Left colon (tissue), 2 donors: ENCODE measurements at places on chromosomes 5 and 9.

GRCh38 chr5:124735169-124735858 lies 11.1 kb downstream of the ZNF608 start:
- peak; percentile 54 for DNase-seq

GRCh38 chr5:90408571-90409317 lies 812 bp downstream of the CETN3 start:
- no peak for DNase-seq

DNA sequence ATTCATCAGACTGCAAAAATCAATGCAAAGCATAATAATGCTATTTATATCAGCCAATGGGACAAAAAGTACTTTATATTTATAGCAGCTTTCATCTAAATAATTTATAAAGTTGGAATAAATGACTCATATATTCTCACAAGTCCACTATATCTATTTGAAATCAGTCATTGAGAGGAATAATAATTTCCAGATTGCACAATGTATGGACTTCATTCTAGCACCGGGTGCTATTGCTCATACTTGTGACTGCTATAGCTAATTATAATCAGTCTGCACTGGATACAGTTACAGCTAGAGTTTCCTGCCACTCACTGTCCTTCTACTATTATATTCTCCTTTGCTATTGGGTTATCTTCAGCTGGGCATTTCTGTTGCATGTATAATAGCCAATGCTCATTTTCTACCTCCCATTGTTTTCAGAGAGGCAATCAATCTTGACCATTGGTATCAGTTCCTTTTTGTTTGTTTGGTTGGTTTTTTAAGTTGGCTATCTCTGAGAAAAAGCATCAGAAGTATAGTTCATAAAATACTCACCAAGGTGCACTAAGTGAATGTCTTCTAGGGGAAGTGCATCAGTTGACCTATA lies 1.9 kb downstream of the CDH18 start:
- no peak for DNase-seq

GRCh38 chr9:123743737-123744136 lies 186.2 kb downstream of the DENND1A start:
- no peak for DNase-seq

- no peak for DNase-seq
Observed at GRCh38 chr5:96763026-96763425, 44.7 kb downstream of the ERAP1 start.

GRCh38 chr9:7165331-7165975 lies 407.7 kb downstream of the KDM4C start:
- no peak for DNase-seq

GRCh38 chr5:10441992-10442435 lies 335 bp downstream of the ROPN1L start:
- no peak for DNase-seq

- DNase-seq = no peak
Observed at GRCh38 chr9:102178811-102179210, 440.4 kb upstream of the GRIN3A start.

DNA sequence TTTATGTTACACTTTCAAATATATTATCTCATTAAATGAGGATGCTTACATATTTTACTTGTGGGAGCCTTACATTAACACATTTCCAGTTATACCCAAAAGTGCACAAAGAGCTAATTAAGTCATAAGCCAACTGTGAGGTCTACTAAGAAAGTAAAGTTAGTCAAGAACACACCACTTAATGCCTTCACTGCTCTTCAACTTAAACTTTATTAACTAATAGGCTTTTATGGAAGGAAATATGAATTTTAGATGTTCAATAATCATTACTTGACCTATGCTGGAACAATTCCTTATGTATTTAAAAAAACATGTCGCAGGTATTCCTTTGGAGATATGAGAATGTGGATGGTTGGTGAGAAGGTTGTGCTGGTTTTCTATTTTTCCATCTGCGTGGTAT lies 3.4 kb downstream of the ST8SIA4 start:
- DNase-seq = no peak

DNA sequence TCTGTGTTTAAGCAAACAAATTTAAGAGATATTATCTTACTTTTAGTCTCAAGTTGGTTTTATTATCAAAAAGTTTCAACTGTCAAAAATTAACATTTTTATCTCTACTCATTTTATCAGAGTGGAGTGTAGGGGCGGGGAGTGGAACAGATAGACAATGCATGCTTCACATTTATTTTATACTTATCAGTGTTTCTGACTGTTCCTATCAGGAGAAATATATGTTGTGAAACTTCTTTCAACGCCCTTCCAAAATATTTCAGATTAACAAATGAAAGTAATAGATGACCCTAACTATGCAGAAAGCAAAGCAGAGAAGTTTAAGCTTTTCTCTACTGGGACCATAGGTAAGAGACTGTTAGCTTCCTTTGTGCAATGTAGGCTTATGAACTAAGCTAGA lies 44.9 kb upstream of the MAST4 start:
- DNase-seq = no peak

- no peak for DNase-seq
Observed at GRCh38 chr9:37449862-37450632, 15.2 kb downstream of the ZBTB5 start.
